Bronchial epithelial cell (primary cell): ENCODE measurements at places on chromosomes 16 and 17. TPM values are rescaled to one million over a fixed set of nuclear protein-coding genes. Genes with fewer than 3 reads are reported as not detected.

DNA sequence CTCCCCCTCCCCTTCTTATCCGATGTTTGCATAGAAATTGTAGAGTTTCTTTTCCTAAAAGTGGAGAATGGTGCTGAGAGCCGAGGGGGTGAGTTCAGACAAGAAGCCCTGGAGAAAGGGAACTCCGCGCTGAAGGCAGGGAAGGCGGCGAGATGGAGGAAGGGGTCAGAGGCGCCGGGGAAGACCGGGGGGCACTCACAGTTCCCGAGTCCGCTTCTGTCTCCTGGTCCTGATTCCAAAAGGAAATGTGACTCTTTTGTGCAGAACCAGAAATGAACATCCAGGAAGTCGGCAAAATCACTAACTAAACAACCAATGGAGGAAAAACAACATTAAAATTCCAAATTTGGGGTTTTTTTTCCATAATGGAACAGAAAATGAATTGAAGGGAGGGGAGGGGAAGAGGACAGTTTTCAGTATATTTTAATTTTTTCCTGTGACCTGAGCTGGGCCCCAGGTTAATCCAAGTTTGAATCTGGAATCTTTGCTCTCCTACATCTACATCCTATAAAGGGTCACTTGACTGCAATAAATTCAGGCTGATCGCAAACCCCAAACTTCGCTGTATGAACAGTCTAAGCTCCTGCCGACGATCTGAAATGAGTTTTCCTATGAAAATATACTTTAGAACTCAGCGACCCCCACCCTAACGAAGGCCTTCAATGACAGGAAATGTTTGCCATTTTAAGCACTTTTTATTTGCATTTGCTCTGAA is 252.3 kb downstream of the C16orf95 start:
- DNase-seq: no peak

DNA sequence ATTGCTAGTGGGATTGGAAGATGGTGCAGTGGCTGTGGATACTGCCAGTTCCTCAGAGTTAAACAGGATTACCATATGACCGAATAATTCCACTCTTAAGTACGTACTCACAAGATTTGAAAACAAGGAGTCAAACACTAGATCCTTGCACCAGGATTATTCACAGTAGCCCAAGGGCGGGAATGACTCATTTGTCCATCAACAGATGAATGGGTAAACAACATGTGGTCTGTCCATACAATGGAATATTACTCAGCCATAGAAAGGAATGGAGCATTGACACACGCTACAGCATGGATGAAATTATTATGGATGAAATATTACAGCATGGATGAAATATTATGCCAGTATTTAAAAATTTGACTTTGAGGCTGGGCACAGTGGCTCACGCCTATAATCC is 9.1 kb upstream of the MAPK8IP3 start:
- DNase-seq: peak; percentile 98

DNA sequence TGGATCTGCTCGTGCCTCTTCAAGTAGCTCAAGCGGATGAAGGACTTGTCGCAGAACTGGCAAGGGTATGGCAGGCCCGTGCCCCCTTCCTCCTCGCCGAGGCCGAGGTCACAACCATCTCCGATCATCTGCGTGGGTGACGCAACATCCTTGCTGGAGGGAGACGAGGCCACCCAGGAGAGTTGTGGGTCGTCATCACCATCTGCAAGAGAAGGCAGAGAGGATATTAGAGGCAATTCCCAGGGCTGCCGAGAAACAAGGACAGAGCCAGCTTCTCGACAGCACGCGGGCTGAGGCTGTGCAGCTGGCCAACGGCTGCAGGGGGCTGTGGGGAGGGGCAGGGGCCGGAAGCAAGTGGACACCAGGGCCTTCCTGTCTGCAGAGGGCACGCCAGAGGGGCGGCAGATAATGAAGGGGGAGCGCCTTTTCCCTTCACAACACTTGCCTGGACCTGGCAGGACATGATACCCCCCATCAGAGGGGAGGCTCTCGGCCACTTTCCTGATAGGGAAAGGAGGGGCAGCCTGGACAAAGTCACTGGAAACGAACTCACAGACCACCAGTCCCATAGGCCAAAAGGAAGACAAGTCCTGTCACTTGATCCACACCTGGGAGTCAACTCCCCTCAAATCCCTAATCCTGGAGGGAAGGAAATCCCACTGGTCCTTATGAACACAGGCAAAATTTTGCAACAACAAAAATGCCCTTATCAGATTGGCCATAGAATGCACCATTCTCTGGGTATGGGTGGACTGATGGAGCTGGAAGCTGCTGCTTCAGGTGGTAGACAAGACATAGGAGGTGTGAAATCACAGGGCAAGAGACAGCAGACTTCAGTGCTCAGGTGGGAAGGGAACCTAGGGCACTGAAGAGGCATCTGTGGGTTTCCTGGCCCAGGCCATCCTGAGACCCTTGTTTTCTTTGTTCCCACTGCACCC is 217.0 kb downstream of the ZNF423 start:
- DNase-seq: no peak

- DNase-seq: peak; percentile 10
These were observed at the start of gene HS3ST3A1 for GRCh38 chr17:13601776-13602551. TSS of gene HS3ST3A1 (minus strand) at chr17:13601929. CDS start at chr17:13601129, 800 bp downstream.

DNA sequence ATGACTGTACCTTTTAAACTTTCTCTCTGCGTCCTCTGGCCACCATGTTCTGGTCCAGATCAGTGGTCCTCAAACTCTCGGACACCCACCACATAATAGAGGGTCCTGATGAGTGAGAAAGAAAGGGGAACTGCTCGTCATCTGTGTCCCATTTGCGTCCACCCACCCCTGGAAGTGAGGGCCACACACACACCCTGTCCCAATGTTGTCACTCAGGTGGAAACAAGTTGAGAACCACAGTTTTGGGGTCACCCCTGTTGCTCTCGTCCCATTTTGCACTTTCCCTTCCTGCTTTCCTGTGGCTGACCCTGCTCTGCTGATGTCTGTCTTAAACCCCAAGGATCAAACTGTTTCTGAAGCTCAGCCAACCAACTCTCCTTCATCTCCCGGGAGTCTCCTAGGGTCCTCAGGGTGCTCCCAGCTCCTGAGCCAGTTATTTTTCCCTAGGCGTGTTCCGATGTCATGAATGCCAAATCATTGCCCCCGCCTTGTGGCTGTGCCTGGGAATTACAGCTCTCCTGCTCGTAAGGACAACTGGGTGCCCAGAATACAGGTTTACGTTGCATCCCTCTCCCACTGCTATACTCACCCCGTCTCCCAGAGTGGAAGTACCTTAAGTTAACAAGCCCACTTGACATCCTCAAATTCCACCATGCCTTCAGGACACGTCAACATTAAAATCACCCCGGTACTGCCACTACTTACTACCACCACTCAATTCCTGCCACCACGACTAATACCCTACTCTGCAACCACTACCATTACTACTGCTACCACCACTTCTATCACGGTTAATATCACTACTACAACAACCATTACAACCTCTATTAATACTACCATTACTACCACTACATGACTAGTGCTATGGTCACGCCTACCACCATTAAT is 26.0 kb upstream of the HNF1B start:
- DNase-seq: peak; percentile 59

The LDAF1 gene
- total RNA-seq: 59.4 and 90.6 TPM in 2 replicates

The ACSM2B gene
- total RNA-seq: not detected in 2 replicates

The PGAP3 gene
- total RNA-seq: 10.8 TPM in 2 replicates

The TNRC6A gene
- total RNA-seq: 14.2 and 17.8 TPM in 2 replicates

The HS3ST3B1 gene
- total RNA-seq: 0.26 and 0.53 TPM in 2 replicates
